ENCODE measurements at places on chromosomes 5 and 9.

GRCh38 chr5:62212648-62213047 is 93.4 kb upstream of the KIF2A start:
- no peak for DNase-seq

DNA sequence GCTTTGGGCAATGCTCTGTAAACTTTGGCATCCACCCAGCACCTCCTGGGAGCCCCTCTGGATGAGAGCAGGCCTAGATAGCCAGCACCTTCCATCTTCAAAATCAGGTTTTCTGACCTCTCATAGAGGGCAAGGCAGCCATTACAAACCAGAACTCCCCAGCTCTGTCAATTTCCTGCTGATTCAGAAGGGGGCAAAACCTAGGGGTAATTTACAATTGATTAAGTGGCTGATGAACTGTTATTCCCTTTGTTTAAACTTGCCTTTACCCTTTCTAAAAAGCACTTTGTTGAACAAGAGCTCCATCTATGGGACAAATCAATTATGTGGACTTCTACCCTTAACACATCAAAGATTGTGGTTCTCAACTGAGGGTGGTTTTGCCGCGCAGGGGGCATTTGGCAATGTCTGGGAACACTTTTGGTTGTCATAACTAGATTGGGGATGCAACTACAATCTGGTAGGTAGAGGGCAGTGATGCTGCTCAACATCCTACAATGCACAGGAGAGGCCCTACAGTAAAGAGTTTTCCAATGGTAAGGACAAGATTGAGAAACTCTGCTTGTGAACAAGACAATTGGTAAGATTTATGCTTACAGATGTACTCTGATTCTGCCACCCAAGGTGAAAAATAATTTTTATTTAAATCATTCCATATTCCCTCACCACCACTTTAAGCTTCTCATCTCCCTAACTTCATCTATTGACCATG is 184.1 kb downstream of the MARCHF11 start:
- DNase-seq = no peak

DNA sequence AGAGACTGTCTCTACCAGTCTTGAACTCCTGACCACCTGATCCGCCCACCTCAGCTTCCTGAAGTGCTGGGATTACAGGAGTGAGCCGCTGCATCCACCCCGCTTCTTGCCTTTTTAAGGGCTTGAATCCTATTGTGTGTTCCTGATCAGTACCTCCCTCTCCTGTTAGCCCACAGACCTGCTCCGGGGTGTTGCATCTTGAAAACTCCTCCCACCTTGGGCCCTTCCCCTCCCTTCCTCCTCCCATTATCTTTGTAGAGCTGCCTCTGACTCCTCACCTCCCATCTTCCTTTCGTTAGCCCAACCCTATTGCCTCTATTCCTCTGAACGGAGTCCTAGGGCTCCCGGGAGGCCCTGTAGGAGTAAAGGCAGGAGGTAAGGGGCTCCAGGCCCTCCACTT is 48.5 kb upstream of the NEK6 start:
- peak; percentile 68 for DNase-seq

GRCh38 chr5:82817897-82818676 is 259.1 kb downstream of the TMEM167A start:
- no peak for DNase-seq

GRCh38 chr5:96048763-96049162 is 87.1 kb upstream of the ELL2 start:
- no peak for DNase-seq

GRCh38 chr9:131707733-131708157 is 32.1 kb downstream of the RAPGEF1 start:
- no peak for DNase-seq

- no peak for DNase-seq
Observed at GRCh38 chr9:89498852-89499480, 1.1 kb upstream of the SEMA4D start.

- DNase-seq = no peak
Observed at GRCh38 chr9:123456011-123456410, 100.0 kb downstream of the CRB2 start.

- DNase-seq = no peak
Observed at GRCh38 chr5:28779161-28779754, 1740.9 kb upstream of the CDH9 start.

GRCh38 chr5:158178535-158178934 is 319.6 kb upstream of the CLINT1 start:
- DNase-seq = no peak

DNA sequence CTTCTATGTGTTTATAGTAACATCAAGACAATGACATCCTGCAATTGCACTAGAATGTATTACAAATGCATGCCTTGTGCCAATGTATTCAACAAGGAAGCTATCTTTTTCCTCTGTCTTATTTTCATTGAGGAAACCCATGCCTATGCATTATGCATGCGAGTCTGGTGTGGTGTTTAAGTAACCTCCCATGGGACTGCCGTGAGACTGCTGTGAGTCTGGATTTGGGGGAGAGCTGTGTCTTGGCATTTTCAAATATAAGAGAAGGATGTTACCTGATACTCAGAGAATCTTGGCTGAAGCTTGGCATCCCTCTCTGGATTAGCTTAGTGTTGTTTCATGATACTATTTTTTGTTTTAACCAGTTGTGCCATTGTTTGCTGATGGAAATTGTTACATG is 98.3 kb downstream of the F2RL2 start:
- no peak for DNase-seq

- no peak for DNase-seq
Observed at GRCh38 chr9:107273634-107274033, 9.4 kb upstream of the RAD23B start.

GRCh38 chr5:51573835-51574234 is 190.6 kb downstream of the ISL1 start:
- DNase-seq = no peak

- no peak for DNase-seq
Observed at GRCh38 chr5:73637565-73637964, 11.6 kb downstream of the ARHGEF28 start.

GRCh38 chr5:39475159-39475571 is 50.4 kb upstream of the DAB2 start:
- no peak for DNase-seq

DNA sequence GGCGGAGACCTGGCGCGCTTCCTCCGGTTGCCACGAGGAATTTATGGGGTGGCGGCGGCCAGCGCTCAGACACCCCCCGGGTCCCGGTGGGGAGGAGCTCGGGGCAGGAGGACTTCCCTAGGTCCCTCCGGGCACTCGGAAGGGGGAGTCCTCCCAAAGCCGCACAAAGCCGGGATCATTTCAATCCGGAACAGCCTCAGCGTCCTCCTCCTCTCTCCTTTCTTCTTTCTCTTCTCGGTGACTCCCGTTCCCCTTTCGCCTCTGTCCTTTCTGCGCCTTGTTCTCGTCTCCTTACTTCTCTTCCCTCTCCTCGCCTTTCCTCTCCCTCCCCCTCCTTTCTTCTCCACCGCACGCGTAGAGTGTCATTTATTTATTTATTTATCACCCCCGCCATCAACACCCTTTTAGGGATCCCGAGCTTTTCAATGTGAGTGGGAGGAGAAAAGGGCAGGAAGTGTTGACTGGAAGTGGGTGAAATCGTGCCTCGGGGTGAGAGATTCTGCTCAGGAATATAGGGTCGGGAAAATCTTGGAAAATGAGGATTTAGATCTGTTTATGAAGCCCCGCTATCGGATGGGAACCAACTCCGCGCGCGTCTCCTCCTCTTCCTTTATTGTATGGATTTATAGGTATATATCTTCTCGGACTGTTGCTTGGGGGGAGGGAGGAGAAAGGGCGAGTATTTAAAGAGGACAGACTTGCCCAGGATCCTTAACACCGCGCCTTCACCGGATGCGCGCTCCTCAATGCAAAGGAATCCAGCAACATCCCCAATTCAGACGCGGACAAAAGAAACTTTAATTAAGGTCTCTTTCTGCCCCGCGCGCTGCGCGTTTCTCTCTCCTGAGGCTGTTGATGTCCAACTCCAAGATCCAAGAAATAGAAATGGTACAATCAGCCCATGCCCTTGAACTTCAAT is 2.0 kb upstream of the ZNF462 start:
- peak; percentile 76 for DNase-seq

DNA sequence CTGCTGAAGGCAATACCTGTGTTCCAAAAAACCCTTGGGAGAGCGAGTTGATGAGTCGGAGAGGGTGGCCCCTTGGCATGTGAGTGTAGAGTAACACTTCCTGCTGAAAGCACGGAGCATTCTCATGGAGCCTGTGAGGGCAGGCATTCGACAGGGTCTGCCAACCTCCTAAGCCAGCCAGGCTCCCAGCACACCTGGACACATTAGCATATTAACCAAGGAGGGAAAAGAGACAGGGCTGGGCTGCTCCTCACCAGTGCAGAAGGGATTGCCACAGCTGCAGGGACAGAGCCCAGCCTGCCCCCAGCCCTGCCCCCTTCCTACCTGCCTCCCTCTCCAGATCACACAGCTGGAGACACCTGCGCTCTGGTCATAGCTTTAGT is 46.4 kb upstream of the SEMA4D start:
- DNase-seq = peak; percentile 48

- peak; percentile 33 for DNase-seq
Observed at GRCh38 chr5:174151599-174152181, 106.2 kb downstream of the NSG2 start.

DNA sequence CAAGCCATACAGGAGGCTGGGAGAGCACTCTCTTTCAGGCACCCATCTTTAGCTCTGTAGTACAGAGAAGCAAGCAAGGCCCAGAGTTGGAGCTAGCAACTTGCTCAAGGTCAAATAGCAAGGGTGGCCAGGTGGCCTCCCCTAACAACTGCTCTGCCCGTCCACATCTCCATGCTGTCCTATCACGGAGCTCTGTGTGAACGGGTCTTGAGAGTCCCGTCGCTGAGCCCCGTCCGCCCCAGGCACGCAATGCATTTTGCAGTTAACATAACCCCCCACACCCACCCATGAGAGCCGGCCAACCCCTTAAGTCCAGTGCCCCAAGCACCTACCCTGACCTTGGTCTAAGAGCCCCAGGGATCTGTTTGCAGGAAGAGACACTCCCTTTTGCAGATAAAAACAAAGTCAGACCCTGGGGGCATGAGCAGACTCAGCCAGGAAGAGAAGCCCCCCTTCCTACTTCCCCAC is 1.5 kb downstream of the RNF44 start:
- DNase-seq = peak; percentile 59

DNA sequence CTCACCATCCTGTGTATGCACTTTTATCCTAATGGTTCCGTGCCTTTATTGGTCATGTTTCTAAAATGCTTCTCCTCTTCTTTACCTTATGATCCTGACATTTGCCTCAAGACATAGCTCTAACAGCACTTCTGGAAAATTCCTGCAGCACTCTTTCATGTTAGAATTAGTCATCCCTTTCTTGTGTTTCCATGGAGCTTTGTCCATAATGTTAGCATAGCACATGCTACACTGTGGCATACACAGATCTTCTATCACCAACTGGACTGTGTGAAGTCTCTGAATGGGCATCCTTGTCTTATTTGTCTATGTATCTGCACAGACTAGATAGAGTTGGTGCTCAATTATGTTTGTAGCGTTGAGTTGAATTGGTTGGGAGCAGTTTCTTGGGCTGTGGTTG is 2.0 kb downstream of the SCGB3A2 start:
- DNase-seq = no peak

DNA sequence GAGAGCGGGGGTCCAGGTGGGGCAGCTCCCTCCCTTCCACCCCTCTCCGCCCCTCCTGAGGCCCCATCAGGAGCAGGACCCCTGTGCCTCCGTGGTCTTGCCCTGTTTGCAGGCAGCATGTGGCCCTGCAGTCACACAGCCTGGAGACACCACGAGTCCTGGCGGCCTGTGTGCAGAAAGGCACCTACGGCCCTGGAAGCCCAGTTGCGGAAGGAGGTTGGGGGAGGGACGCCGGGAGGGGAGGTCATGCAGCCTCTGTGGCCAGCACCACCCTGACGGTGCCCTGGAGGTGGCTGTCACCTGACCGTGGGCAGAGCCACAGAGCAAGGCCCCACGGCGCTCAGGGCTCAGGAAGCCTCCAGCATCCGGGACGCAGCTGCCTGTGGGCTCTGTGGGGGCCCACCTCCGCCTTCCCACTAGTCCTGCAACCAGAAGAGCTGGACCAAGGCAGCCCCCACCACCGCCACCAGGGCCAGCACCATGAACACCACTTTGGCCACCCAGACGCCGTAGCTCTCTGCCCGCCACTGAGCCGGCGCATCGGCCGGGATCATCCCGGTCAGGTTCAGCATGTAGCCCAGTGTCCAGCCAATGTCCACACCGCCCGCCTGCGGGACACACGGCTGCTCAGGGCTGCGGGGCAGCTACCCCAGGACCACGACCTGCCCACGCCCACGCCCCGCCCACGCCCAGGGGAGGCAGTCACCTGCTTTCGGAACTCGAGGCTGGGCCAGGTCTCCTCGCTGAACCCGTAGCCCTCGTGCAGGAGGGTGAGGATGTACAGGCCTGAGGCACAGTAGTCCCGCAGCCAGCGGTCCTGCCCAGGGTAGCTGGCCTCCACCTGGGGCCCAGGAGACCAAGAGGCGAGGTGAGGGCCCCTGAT is 6.4 kb downstream of the ENTPD8 start:
- no peak for DNase-seq

DNA sequence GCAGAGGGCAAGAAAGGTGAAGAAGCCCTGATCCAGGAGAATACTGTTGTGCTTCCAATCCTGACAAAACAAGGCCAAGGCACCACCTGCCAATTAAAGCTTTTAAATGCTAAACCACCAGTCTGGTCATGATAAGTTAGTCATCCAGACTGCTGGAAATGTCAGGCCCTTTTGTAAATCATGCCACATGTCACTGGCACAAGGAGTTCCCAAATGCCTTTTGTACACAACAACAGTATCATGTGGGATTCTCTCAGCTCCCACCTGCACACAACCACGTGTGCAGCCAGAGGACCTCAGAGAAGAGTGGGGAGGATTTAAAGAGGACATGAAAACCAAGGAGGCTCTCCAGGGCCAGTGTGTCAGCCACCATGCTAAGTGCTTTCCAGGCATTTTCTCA is 99.3 kb downstream of the CDK5RAP2 start:
- no peak for DNase-seq

- DNase-seq = no peak
Observed at GRCh38 chr9:99150451-99151171, 45.7 kb downstream of the TGFBR1 start.

GRCh38 chr5:135042595-135042994 is 8.6 kb upstream of the PITX1 start:
- no peak for DNase-seq

DNA sequence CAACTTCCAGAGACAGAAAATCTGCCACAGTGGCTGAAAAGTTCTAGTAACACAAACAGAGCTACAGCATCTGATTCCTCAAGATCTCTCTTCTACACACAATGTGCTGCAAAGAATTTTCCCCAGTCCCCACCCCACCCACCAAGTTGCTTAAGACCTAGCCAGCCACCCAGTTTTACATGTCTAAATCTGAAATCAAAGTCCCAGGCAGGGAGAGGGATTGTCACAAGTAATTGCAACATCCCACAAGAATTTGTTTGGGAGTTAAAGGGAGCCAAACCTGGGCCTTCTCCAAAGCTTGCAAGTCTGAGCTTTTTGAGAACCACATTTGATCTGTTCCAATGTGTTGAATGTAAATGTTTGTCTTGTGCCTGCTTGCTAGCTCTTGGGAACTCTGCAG is 15.5 kb downstream of the IGIP start:
- no peak for DNase-seq

DNA sequence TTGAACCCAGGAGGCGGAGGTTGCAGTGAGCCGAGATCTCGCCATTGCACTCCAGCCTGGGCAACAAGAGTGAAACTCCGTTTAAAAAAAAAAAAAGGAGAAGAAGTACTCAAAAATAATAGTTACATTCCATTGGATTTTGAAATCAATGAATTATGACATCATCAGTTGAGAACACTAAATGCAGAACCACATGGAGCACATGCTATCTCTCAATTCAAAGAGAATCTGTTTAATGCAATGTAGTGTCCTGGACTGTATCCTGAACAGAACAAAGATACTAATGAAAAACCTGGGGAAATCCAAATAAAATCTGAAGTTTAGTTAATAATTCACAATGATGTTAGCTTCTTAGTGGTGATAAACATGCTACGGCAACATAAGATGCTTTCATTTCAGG is 20.3 kb downstream of the CDC14B start:
- no peak for DNase-seq
